ENCODE measurements at places on chromosomes 5 and 9.

DNA sequence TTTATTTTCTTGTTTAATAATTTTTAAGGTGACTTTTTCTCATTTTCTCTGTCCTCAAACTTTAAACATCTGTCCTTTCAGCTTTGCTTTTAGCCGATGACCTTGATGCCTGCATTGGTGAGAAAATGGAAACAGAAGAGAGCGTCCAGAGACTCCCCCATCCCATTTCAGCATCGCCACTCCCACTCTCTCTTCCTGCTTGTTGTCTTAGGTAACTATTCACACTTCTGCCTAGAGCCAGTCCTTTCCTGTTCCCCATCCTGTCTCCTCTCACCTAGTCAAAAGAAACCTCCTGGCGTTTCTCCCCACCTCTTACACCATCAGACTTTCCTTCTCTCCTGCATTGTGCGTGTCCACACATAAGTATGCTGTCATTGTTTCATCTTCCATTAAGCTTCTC, 124.6 kb downstream of the MAST4 start:
- no peak for DNase-seq

DNA sequence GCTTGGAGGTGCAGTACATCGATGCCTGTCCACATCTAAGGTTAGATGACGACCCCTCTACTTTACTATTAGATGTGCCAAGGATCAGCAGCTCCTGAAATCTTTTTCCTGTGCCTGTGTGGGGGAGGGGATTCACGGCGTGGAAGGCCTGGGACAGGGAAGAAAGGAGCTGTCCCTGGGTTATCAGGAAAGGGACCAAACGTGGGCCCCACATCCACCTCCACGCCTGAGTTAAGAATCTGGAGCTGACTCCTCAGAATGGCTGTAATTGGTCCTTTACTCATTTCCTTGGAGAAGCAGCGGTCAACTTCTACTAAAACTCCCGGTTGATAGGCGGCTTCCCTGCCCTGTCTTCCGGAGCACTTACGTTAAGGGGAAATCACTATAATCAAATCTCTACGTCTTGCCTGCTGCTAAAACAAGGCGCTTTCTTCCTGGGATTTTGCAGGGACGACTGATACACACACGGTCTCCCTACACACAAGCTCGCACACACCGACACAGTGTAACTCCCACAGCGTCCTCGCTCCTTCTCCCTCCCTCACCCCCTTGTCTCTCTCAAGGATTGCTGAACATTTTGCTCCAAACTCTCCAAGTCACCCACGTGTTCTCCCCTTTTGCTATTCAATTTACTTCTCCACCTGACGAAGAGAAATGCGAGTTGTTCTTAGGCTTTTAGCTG, 1.4 kb downstream of the PDE4D start:
- DNase-seq, result no peak

DNA sequence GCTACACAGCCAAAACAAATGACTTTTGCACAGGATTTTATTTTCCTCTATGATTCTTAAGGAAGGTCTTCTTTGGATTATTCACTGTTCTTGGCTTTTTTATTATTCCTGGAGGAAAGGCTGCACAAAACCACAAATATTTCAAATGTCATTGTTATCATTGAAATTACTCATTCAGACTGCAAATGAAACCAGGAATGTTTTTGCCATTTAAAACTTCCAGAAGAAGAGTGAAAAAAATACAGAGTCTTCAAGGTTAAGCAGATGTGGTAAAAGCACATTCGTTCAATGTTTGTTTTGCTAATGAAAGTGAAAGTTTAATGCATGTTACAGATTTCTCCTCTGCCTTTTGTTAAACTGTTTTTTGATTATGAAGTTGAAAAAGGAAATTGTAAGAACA, 238.2 kb downstream of the TLE4 start:
- no peak for DNase-seq

DNA sequence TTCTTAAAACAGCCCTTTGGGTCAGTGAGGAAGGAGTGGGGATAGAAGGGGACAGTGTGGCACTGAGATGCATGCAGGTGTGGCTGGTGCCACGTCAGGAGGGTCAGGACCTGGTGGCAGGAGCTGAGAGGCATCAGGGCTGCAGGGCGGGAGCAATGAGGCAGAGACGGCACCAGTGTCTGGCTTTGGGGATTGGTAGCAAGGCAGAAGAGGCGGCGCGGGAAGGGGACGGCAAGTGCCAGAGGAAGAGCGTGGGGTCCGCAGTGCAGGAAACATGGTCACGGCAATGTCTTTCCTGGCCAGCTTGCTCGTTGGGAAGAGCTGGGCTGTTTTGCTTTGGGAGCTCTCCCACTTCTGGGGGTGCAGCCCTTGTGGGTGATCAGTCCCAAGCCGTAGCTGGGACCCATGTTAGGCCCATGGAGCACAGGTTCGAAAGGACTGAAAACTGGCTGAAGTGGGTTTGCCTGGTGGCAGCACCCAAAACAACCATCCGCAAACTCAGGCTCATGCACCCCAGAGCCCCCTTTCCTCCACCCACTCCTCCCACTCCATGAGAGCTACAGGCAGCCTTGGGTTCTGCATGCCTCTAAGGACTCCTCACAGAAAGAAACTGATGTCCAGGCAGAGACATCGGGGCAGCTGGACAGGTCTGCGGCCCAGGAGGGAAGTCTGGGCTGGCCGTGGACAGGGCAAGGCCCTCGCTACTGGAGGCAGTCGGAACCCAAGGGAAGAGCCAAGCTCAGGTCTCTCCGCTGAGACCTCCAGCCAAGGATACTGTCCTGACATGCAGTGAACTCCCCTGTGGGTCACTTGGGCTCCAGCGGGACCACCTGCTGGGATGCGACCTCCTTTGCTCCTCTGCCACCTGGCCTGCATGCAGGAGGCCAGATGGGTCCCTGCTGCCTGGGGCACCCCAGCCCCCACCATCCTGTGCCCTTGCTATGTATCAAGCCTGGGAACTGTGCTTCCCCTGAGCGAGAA, 104.4 kb downstream of the ZNF354C start:
- DNase-seq, result no peak

GRCh38 chr5:116771466-116772151, 197.0 kb upstream of the SEMA6A start:
- DNase-seq, result no peak

All from stimulated activated naive B cell treated with anti-CD40 and anti-IgM and Interleukin-4, amounts not matched to agents 10 μg/mL and 1 μg/mL and 100 μg/mL, for 72 hours (primary cell).